ENCODE measurements at places on chromosomes 5 and 9.

DNA sequence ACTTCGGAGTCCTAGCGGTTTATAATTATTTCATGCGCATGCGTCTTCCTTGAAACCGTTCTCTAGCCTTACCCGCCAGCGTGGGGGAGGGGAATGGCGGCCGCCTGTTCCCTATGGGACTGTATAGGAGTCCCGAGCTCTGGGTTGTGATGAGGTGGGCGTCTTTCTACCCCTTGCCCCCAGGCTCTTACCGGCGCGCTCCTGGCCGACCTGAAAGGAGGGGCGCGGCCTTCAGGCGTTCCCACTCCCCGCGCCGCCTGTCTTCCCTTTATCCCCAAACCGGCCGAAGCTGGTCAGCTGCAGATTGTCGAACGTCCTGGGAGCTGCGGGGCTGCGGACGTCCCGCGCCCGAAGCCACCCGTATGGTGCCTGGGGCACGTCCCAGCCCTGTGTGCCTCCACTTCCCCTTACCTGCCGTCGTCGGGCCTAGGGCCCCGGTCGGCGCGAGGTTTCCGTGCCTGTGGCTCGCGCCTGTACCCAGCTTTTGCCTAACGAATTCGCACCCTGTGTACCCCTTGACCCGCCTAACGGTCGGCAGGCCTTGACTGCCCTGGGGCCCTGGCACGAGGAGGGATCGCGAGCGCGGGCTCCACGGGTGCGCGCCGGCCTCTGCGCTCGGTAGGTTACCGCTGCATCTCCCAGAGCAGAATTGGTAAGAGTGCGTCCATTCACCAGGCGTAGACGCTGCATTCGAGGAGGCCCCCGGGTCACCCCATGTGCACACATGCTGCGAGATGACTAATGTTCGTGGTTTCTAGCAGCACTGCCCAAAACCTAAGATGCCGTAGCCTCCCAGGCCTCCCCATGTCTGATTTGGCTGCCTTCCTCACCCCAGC is 653 bp upstream of the HNRNPH1 start:
- peak; percentile 76 for DNase-seq

GRCh38 chr9:34072410-34072809 is 23.7 kb upstream of the UBAP2 start:
- no peak for DNase-seq

DNA sequence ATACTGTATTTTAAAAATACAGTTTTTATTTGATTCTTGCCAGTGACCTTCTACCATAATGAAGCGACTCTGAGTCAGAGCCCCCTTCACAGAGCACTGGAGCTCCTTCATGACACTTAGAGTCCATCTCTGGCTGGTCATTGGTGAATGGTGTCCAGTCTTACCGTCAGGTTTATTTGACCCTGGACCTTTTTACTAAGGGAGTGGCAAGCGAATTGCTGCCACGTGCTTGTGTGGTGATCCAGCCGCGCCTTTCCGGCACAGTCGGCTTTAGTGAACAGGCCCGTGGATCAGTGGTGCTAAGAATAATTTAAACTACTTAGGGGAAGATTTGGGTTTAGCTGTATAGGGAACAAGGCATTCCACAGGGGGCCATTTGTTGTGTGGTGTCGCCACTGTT is 48.5 kb downstream of the PRRC2B start:
- DNase-seq, result no peak

GRCh38 chr5:96855031-96855872 is 21.0 kb upstream of the ERAP2 start:
- no peak for DNase-seq

DNA sequence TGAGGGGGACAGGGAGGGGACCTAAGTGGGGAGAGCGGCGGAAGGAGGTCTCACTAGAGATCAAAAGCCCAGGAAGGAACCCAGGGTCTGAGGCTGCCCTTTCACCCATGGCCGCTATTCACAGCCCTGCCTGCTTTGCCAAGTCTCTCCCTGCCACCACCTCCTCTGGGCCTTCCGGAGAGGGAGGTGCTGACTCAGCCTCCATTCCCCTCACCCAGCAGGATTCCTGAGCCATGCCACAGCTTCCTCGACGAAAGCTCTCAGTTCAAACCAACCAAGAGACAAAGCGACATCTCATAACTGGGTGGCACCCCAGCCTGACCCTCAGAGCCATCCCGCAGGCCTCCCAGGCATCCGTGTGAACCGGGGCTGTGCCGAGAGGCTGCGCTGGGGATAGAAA is 36.7 kb downstream of the PAX5 start:
- no peak for DNase-seq

GRCh38 chr5:155728146-155728856 is 598.7 kb upstream of the SGCD start:
- DNase-seq, result no peak

- DNase-seq, result no peak
Measured at GRCh38 chr9:137235424-137236237, 4.9 kb downstream of the SLC34A3 start.

DNA sequence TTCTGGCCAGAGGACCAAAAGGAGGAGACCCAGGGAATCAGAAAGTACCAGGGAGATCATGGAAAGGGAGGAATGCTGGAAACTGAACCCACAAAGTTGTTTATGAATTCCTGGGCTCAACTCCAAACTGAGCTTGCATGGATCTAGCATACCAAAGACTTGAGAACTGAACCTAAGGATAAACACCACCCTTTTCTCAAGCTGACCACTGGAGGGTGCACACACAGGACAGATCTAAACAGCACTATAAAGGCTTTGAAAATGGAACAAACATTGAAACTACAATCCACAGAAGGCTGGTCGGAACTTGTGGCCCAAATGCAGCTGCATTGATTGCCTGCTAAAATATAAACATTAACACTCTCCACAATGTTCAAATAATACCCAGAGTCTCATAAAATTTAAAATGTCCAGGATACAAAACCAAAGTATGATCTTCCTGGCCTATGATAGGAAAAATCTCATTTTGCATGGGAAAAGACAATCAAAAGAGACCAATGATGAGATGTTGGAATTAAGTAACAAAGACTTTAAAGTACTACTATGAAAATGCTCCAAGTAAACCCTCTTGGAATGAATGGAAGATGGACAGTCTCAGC is 15.6 kb upstream of the IRF1 start:
- DNase-seq, result peak; percentile 64

DNA sequence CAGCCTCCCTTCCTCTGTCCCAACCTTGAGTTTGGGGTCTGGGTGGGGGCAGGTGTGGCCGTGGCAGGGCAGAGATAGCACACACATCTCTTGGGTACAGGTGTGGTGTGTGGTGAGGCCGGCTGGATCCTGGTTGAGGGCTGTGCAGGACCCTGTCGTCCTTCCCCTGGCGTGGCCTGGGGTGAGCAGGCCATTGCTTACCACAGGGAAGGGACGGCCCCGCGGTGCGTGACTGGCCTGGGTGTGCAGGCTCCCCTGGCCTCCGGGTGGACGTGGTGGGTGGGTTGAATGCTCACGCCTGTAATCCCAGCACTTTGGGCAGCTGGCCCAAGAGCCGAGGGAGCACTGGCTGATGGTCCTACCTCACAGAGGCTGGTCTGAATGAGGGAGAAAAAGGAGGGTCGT is 1.2 kb downstream of the ARRDC1 start:
- no peak for DNase-seq

Data from erythroblast (primary cell).